ENCODE measurements at places on chromosomes 13 and 19. TPM values are rescaled to one million over a fixed set of nuclear protein-coding genes. Genes with fewer than 3 reads are reported as not detected.

GRCh38 chr13:52767949-52768516, 28.4 kb upstream of the CNMD start:
- no peak for DNase-seq

The PROZ gene
- not detected for total RNA-seq

GRCh38 chr13:114057166-114058050, 75.0 kb downstream of the RASA3 start:
- no peak for DNase-seq

DNA sequence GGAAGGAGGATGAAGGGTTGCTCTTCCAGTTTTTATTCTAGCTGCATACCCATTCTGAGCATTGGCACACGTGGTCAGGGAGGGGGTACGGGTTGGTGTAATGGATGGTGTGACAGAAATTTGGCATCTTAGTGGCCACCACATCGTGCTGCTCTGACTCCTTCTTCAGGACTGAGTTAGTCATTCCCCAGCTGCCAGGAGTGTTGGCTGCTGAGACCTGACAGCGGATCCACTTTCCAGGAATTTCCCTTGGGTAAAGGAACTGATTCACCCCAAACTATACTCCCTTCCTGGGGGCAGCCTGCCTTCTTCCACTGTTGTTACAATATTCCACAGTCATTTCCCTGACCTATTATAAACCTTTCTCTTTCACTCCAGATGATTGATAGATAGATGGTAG, 595.5 kb upstream of the KLHL1 start:
- DNase-seq: no peak

DNA sequence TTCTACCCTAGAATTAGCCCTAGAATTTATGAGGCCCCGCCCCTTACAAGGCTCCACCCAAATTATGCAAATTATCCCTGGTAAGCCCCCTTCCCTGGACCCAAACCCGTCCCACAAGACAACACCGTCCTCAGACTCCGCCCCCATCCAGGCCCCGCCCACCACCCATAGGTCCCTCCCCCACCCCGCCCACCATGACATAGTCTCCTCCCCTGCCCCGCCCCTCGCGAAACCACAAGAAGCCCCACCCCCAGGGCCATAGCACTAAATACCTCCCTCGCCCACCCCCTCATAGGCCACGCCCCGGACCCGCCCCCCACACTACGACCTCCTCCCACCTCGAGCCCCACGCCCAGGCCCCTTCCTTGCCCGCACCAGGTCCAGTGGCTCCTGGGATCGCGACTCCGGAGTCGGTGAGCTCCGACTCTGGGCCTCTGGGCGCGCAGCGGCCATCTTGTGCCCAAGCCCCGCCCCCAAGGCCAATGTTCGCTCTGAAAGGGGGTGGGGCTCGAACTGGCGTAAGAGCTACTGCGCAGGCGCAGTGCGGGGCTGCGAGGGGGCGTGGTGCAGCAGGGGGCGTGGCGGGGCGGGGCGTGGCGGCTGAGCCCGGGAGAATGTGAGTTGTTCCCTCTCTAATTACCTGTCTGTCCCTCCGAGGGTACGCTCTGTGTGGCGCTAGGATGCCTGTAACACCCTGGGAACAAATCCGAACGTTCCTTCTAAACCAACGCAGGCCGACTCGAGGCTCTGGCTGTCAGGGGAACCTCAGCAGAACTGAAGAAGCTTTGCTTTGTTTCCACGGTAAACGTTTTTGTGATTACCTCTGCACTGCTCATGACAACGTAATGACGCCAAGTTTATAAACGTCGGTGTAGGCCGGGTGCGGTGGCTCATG, at the start of gene ZNF784:
ZNF784 (minus strand) TSS at position 458 of the 895 bp plus-strand sequence; CDS start at position 453, 5 bp downstream.
- DNase-seq: peak; percentile 93

GRCh38 chr13:30504081-30504480, 38.3 kb upstream of the HMGB1 start:
- DNase-seq: no peak

- no peak for DNase-seq
Measured at GRCh38 chr13:47258384-47258783, 361.5 kb upstream of the HTR2A start.

The RFPL4AL1 gene
- total RNA-seq: not detected

GRCh38 chr19:41000310-41000737, 9.2 kb downstream of the CYP2B6 start:
- DNase-seq: no peak

Measured in activated CD8-positive, alpha-beta T cell treated with anti-CD3 and anti-CD28 coated beads for 36 hours (primary cell).